Testis (tissue), 5 donors: ENCODE measurements at places on chromosomes 4 and X. TPM values are rescaled to one million over a fixed set of nuclear protein-coding genes. Genes with fewer than 3 reads are reported as not detected.

DCLK2 gene
- 14.8 TPM for total RNA-seq

HSD17B10 gene
- 54.8 TPM for total RNA-seq

CXCL13 gene
- total RNA-seq: 2.0 TPM

ZGRF1 gene
- total RNA-seq: 16.9 TPM

GABRB1 gene
- total RNA-seq: 0.87 TPM

DNA sequence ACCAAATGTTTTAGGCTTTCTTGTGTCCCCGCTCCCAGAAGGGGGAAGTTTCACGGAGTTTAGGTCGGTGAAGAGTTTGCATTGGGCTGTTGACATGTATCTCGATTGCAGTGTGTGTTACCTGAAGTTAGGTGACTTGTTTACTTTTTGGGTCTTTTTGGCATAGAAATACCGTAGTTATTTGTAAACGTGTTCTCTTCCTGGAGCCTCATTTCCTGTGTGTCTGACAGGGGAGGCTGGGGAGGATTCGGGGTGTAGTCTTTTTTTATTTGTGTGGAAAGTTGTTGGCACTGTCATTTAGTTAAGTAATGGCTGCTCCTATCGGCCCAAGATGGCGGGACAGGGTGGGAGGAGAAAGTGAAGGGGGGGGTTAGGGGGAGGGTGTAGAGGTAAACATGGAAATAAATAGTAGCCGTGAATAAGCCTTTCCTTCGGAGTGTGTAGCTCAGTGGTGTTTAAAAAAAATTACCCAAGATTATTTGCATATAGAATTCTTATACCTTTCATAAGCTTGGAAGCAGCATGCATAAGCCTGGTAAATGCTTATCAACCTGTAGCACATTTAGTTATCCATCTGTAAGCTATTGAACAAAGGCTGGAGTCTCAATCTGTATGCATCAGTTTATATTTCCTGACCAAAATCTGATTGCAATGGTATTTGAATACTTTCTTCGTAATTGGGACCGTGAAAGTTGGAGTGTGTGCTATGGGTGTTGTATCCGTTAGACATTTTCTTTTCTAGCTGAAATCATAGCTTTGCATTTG, 1.6 kb downstream of the KDM6A start:
- no peaks in the 10 kb centered on the region for H3K27me3 ChIP-seq
- no peaks in the 10 kb centered on the region for H3K36me3 ChIP-seq
- peak overlapping the region; percentile 98 for H3K27ac ChIP-seq
- H3K4me3 ChIP-seq: peak overlapping the region; percentile 68
- H3K4me1 ChIP-seq: no peaks in the 10 kb centered on the region

DNA sequence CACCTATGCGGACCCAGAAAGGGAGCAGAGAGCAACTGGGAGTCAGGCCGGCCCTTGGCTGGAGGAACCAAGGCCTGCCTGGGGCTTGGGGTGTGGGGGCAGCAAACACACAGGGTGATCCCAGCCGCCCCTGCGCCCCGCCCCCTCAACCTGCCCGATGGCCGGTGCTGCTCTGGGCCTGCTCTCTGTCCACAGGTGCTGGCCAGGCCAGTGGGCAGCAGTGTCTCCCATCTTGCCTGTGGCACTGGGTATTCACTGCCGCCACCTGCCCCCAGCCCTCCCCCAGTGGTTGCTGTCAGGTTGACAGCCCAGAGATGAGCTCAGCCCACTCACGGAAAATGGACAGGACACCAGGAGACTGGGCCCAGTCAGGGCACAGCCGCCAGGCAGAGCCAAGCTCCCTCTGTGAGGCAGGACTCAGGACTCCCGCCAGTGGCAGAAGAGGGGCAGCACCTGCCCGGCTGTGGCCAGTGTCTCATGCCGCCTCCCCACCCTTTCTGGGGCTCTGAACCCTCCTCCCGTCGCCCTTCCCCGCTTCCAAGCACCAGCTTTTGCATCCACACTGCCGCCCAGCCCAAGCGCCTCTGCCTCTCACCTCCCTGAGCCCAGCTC, 4.7 kb downstream of the NKX1-1 start:
- H3K4me1 ChIP-seq: peaks cover 4% of the 10 kb centered on the region
- no peaks in the 10 kb centered on the region for H3K36me3 ChIP-seq

DNA sequence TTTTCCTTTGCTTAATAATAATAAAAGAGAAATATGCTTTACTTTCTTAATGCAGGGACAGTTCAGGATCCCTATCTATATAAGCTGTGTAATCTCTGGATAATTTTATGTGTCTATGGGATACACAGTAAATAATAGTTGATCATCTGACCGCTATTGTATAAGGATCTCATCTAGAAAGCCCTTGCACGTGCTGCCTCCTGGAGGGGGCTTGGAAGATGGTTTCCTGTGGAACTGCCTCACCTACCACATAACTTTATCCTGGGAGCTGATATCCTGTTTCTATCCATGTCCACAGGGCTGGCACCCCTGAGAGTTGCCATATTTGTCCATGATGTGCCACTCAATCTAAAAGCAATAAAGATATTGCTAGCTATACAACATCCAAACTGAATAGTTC, 139.3 kb upstream of the FRMPD4 start:
- H3K27ac ChIP-seq: no peak overlapping the region
- no peak for DNase-seq
- H3K36me3 ChIP-seq: no peaks in the 10 kb centered on the region
- H3K27me3 ChIP-seq: no peaks in the 10 kb centered on the region
- no peaks in the 10 kb centered on the region for H3K4me1 ChIP-seq

- no peaks in the 10 kb centered on the region for H3K36me3 ChIP-seq
- no peaks in the 10 kb centered on the region for H3K27me3 ChIP-seq
- no peak overlapping the region for H3K27ac ChIP-seq
- H3K4me1 ChIP-seq: no peaks in the 10 kb centered on the region
- DNase-seq: no peak
Observed at GRCh38 chr4:114306946-114307345, 291.7 kb upstream of the UGT8 start.
